ENCODE measurements at places on chromosomes 3 and 15.

DNA sequence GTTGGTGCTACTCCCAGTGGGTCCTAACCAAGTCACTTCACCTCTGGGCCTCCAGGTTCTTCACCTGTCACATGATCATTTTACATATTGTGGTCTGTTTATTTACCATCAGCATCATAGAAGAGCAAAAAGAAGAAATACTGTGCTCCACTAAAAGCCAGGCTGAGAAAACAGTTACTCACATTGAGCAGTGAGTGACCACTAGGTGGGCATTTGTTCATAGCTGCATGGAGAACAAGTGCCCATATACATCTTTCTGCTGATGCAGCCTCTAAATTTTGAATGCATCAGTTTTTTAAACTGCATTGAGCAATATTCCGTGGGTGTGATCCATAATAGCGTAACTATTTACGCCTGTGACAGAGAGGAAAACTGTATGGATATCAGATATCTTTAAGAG is 76.2 kb downstream of the DCUN1D1 start:
- DNase-seq = no peak

- DNase-seq = no peak
Measured at GRCh38 chr3:165783383-165783782, 53.8 kb downstream of the BCHE start.

- DNase-seq = no peak
Measured at GRCh38 chr3:134034005-134034785, 4.5 kb upstream of the SLCO2A1 start.

- no peak for DNase-seq
Measured at GRCh38 chr3:118425272-118425837, 609.3 kb downstream of the IGSF11 start.

DNA sequence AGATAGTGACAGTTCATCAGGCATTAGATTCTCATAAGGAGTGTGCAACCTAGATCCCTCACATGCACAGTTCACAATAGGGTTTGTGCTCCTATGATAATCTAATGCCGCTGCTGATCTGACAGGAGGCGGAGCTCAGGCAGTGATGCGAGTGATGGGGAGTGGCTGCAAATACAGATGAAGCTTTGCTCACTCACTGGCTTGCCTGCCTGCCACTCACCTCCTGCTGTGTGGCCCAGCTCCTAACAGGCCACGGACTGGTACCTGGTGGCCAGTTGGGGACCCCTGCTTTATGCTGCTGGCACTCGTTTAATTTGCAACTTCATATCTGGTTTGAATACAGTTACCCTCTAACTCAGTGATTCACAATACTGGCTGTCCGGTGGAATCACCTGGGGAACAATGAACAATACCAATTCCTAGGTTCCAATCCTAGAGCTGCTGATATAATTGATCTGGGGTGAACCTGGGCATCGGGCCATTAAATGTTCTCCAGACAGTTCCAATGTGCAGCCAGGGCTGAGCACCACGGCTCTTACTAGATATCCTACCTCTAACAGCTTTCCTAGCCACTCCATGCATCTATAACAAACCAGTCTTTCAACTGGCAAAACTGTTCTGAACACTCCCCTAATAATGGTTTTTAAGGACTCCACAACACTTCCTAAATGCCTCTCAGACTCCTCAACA is 131.4 kb downstream of the ATP1B3 start:
- no peak for DNase-seq

DNA sequence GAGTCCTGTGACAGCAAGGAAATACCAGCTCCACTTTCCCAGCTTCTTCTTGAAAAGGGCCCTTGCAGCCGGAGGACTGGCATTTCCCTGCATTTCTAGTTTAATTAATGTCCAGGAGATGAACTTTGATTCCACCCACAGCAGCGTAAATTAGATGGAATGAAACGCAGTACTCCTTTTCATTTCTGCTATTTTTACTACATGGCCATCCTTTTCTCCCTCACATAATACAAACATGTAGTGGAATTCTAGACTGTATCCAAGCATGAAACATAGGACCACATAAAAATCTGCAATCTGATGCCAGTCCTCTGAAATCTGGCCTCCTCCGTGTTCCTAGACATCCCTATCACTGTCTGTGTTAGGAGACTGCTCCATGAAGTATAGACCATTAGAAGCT is 403.2 kb downstream of the NR2F2 start:
- no peak for DNase-seq

- DNase-seq = no peak
Measured at GRCh38 chr3:123287051-123287961, 85.6 kb downstream of the SEC22A start.

DNA sequence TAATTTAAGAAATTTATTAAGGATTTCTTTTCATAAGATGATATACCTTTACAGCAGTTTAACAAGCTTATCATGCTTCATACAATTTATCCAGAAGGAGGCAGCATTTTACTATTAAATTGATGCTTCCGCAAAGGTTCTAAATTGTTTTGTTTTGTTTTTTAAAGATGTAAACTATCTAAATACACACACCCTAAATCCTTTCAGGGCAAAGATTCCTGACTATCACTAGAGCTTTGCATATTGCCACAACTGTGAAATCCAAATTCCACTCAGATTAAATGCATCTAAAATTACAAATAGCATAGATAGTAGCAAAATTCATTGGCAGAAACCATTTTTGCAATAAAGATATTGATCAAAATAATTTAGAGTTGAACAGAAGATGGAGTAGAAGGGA is 44.5 kb upstream of the CCNL1 start:
- DNase-seq = no peak

DNA sequence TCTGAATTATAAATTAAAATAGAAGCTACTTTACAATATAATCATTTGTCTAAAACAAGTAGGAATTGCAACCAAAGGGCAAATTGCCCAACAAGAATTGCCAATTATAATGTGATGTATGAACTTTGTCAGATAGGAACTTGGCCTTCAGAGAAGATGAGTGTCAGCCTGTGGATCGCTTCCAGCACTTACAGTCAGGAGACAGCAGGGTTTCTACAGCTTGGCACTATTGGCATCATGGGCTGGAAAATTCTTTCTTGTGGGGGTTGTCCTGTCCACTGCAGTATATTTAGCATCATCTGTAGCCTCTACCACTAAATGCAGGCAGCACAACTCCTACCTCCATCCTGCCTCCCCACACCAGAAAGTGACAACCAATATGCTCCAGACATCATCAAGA is 48.1 kb upstream of the CRBN start:
- no peak for DNase-seq

Data from stimulated activated CD4-positive, alpha-beta T cell treated with anti-CD3 and anti-CD28 coated beads, Interleukin-1b, Interleukin-23, amount 100 ng/mL, for 1 hour (primary cell).